CD4-positive, alpha-beta T cell treated with Interleukin-6 at 100 ng/mL for 8 hours (primary cell): ENCODE measurements at places on chromosomes 3 and 15.

- DNase-seq: no peak
Measured at GRCh38 chr15:45083223-45083622, 30.7 kb downstream of the DUOX2 start.

GRCh38 chr15:93803421-93804152 lies 427.8 kb upstream of the MCTP2 start:
- DNase-seq: no peak

GRCh38 chr3:14274999-14275961 lies 96.7 kb downstream of the LSM3 start:
- no peak for DNase-seq

- DNase-seq: no peak
Measured at GRCh38 chr15:78148392-78149067, 632 bp upstream of the IDH3A start.

GRCh38 chr3:134929976-134930375 lies 134.9 kb downstream of the EPHB1 start:
- DNase-seq: no peak

DNA sequence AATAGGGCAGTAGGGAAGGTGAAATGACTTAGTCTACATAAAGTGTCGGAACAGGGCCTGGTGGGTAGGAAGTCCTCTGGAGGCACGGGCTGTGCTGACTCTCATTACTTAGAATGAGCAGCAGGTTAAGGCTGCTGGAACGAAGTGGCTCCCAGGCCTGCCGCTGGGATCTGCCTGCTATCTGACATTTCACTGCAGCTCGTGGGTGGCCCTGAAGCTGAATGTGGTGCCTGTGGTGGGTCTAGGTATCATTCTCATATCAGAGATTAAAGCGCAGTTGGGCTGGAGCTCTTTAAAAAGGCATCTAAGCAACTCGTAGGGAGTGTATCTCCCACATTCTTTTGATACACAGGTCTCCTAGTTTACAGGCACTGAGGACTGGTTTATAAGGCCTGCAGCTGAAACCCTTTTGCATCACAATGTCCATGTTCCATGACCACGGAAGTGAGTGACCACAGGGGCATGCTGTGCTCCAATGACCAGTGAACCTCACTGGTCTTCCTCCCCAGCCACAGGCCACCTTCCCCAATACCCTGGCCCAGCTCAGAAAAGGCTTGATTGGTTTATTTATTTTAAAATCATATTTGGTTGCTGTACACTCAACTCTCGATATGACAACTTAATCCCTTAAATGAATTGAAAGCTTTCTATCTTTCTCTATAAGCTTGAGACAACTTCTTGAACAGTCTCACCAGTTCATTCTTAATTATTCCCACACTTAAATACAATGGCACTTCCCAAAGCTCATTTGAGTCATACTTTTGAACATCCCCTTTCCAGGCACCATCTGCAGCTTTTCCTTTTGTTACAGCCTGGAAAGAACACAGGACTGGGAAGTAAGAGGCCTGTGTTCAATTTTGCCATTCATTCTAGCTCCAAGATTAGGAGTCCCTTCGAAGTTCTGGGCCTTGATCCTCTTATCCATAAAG lies 19.0 kb downstream of the ADAMTS9 start:
- DNase-seq: no peak
